ENCODE measurements at places on chromosomes 3 and 15.

DNA sequence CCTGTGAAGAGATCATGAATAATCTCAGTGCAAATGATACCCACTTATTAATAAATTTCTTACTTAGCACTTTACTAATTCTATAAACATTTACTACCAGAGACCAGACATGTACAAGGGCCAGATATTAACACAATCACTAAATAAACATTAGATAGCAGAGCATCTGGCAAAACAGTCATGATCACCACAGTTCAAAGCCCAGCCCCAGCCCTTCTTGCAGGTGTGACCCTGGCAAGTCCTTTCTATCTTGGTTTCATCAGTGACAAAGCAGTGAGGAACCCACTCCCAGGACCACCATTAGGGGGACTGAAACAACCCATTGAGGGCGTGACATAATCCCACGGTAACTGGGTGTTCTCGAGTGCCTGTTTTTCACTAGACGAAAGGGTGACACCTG lies 11.6 kb downstream of the ZXDC start:
- DNase-seq, result no peak

DNA sequence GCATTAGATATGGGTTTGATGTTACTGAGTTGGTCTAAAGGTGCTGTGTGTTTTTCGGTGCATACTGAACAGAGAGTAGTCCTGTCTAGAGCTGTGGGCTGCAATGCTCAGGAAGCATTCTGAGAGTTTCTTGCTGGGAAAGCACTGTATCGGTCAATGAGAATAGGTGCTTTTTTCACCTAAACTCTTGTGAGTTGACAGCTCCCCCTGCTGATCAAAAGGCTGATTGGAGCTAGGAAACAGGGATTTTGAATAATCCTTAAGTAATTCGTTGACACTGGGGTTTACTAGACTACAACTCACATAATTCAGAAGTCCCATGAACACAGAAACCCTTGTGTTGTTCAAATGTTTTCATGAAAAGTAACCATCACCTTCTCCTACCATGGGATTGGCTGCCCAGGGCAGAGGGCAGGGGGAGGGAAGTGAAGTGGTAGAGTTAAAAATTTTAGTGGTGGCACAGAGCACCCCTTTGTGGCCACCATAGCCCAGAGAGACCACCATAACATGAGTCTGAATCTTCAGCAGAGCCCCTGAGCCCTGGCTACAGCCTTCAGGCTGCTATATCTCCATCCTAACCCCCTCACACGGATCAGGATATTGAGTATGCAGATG lies 13.0 kb upstream of the MANF start:
- DNase-seq, result peak; percentile 60

DNA sequence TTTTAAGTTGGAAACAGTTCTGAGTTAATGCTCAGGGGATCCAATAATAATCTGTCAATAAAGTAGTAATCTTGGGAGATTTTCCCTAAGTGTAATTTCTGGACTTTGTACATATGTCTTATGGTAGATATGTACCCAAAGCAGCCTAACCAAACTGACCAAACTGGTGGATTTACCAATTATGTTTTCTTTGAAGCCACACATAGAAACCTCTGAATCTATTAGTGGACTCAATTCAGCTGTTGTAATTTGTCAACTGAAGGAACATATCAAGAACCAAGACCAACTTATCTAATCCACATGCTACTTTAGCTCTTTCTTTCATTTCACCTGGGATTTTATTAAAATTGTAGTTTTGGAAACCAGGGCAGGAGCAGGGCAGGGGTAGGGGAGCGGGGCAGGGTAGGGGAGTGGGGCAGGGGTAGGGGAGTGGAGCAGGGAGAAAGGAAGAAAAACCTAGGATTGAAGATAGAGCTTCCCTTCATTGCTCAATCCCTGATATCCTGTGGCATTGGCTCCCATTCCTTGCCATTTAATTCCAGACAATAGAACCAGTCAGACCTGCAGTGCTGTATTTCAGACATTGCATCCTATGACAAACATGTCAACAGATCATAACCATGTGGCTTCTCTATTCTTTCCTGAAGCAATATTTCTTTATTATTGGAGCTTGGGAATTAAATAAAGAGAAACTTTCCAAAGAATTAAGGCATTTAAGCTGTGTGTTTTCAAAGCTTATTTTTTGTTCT lies 101.8 kb downstream of the NFKBIZ start:
- DNase-seq, result peak; percentile 40

GRCh38 chr3:169759256-169759655 lies 5.6 kb downstream of the TERC start:
- DNase-seq, result peak; percentile 70

GRCh38 chr3:10653241-10653640 lies 147.9 kb upstream of the ATP2B2 start:
- DNase-seq, result no peak

GRCh38 chr15:81317642-81318017 lies 6.3 kb downstream of the STARD5 start:
- DNase-seq, result no peak

DNA sequence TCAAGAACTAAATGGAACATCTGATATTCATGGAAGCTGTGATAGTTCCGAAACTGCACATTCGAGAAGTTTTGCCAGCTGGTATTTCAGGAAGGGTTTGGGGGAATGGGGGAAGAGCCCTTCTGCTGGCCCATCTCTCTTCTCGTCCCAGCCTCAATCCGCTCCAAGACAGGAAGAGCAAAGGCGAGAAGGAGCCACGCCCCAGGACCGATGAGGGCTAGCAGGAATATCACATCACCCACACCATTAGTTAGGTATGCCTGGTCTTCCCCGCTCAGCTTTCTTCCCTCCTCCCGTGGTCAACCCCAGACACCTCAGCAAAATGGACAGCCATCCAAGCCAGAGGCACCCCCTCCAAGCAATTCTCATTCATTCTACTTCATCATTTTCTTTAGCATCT lies 14.9 kb upstream of the PCSK6 start:
- DNase-seq, result no peak

DNA sequence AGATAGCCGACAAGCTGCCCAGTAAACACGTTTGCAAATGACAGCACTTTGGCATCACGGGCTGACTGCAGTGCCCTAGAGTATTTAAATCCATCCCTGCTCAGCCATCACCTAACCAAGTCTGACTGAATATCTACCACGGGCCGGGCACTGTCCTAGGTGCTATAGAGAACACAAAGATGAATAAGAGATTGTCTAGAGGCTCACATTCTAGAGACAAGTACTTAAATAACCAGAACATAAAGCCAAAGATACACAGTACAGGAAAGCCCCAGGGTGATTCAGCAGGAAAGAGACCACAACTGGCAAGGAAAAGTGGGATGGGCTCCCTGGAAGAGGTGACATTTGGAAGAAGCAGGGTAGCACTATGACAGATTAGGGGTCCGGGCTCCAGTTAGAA lies 103.5 kb downstream of the MYLK start:
- peak; percentile 38 for DNase-seq

GRCh38 chr15:69568173-69569009 lies 115.8 kb downstream of the RPLP1 start:
- DNase-seq, result peak; percentile 78

DNA sequence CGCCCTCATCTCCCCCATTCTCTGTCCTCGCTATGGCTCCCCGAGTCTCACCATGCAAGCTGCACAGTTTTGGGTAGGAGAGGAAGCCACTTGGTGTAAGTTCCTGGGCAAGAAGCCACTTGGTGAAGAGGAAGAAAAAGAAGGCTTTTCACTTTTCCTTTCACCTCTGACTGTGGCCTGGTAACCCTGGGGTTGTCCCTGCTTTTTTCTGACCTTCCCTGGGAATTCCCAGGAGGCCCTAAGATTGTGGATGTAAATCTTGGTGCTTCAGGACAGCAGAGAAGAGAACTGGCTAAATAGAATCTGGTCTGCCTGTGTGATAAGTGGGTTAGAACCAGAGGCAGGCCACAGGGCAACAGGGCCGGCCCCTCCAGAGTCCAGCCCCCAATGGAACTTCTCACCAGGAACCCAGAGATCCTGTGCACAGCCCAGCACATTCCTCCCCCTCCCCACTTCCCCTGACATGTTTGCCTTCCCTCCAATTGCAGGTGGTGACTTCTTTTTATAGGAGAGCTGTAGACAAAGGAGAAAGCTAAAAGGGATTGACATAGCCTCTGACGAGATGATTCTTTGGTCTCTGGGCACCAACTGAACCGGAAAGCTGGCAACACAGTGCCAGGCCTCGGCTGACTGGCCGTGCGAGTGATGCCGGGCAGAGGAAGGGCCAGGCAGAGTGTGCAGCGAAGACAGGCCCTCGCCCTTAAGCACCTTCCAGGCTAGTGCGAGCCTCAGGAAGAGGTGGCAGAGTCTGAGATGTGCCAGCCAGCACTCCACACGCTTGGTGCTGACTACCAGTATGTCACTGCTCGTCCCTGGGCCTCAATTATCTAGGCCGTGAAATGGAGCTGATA lies 19.4 kb upstream of the SKOR1 start:
- DNase-seq, result no peak

- peak; percentile 85 for DNase-seq
Observed at GRCh38 chr15:62880278-62880677, 162.3 kb upstream of the TPM1 start.

DNA sequence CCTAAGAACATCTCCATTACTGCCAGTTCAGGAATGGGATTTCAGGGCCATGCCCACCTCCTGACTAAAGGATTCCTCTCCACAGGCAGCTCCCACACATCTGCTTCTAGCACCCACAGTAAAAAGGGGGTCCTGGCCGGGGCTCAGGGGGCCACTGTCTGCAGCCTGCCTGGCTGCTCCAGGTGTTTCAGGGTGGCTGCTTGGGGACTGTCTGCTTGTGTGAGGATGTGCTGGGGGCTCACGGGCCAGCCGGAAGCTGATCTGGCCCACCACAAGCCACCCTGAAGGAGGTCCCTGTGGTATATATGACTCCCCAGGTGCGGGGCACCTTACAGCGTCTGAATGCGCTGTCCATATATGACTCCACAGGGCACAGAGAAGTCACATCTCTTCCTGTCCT lies 135.4 kb downstream of the NSMCE3 start:
- DNase-seq, result no peak

GRCh38 chr3:1439395-1439794 lies 346.6 kb downstream of the CNTN6 start:
- no peak for DNase-seq

- peak; percentile 71 for DNase-seq
Observed at GRCh38 chr15:98124581-98124980, 164.1 kb downstream of the ARRDC4 start.

DNA sequence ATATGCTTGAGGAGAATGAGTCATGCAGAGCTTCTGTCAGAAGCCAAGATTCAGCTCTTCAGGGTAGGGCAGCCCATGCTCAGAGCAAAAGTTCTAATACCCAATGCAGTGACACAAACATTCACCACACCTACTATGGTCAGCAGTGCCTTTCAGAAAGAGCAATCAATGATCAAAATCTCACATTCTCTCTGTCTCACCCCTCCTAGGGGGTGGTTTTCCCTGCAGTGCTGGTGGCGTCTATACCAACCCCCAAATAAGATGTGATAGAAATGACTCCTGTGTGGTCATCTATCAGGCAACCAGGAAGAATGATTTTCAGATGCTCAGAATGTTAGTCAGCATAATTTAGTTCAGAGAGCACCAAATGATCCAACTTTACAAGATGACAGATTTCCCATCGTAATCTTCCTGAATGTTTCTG lies 385.3 kb downstream of the NTRK3 start:
- peak; percentile 89 for DNase-seq

- DNase-seq, result no peak
Observed at GRCh38 chr3:14450506-14450905, 48.1 kb downstream of the SLC6A6 start.

DNA sequence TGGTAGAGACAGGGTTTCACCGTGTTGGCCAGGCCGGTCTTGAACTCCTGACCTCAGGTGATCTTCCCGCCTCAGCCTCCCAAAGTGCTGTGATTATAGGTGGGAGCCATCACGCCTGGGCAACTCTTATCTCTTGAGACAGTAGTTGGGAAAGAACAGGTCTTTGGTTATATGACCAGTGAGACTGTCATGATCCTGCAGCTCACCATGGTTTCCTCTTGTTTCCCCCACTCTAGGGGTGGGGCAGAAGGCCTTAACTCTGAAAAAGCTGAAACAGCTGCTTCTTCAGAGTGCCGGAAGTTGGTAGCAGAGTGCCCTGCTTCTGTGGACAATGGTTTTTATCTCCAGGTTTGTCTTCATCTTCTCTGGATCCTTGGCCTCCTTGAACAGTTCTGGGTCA lies 4.7 kb upstream of the TYRO3 start:
- DNase-seq, result no peak

GRCh38 chr3:66744521-66744920 lies 243.7 kb upstream of the LRIG1 start:
- peak; percentile 64 for DNase-seq

DNA sequence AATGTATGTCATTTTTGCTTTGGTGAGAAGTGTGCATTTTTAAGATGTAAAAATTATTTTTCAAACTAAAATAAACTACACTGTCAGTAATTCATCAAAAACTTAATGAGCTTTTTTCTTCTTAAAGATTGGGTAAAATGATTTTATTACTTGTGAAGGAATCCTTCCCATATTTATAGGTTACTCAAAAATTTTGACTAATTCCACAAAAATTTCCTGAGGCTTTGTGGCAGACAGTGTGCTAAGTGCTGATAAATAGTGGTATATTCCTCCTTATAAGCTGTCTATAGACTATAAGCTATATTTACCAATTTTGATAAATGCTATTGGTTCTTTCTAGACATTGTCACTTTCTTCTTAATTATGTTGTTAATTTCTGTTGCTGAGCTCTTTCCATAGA lies 284.5 kb upstream of the SEMA6D start:
- peak; percentile 77 for DNase-seq

GRCh38 chr3:142433110-142433509 lies 14.7 kb downstream of the XRN1 start:
- no peak for DNase-seq

- DNase-seq, result no peak
Observed at GRCh38 chr15:62436235-62436634, 271.1 kb upstream of the C2CD4B start.

DNA sequence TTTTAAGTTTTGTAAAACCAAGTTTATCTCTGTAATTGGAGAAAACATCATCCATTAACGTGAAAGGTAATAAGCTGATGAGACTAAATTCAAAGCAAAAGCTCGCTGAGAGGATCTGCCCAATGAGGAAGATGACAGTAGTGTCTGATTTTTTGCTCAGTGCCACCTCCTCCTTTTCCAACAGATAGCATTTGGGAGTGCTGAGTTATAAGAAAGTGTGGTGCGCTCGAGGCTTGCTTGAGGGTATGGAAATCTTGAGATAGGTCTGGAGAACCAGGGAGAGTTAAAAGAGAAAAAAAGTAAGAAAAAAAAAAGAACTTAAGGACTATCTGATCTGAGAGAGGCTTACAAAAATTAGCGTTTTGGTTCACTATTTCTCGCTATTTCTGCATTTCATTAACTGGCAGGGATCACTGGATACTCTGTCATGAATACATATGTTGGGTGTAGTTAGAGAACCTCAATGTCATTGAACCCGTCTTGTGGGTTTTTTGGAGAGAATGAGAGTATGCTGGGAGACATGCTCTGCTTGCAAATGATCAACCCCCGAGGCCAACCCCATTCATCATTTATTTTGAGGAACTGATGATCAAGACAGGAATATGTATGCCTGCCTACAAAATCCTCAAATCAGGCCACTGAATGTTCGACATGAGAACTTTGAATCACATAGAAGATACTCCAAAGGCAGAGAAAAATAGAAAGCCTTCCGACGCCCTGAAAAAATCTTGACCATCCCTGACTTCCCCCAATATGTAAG lies 973 bp upstream of the USP13 start:
- DNase-seq, result no peak
